ENCODE measurements at places on chromosomes 16 and 17. TPM values are rescaled to one million over a fixed set of nuclear protein-coding genes. Genes with fewer than 3 reads are reported as not detected.
A peak's percentile ranks its signal among the peaks of the same experiment; 100 is the strongest.

Gene RAD51D
- 3.6 TPM for polyA plus RNA-seq

Gene ANKFN1
- polyA plus RNA-seq: 0.01 TPM

Gene RAB26
- polyA plus RNA-seq: 0.17 TPM

Gene CES5A
- polyA plus RNA-seq: not detected

Gene OR1A1
- polyA plus RNA-seq: not detected

Gene ZMYND15
- polyA plus RNA-seq: 0.04 TPM

Gene ZNF785
- polyA plus RNA-seq: 2.8 TPM

Gene ADAM11
- 0.05 TPM for polyA plus RNA-seq

GRCh38 chr16:12066823-12067222, 90.3 kb downstream of the SNX29 start:
- no peak for DNase-seq

DNA sequence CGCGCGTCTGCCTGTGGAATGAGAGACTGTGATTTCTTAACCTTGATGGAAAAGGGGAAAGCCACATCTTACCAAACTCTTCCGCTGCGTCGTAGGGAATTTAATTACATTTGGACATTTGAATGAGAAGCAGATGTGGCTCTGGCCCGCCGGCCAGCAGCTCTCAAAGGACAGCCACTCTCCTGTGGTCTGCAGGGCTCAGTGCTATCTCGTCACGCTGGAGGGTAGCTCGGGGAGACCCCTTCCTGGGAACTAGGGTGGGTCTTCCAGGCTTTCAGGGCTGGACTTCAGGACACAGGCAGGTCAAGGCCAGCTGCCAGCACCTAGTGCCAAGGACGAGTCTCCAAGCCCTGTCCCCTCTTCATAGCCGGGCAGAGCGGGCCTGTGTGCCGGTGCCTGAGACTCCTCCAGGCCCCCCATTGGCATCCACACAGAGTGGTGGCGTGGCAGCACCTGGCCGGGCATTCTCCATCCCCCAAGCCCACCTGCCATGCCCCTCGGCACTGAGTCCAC, 15.9 kb upstream of the TBX2 start:
- peak; percentile 52 for DNase-seq

DNA sequence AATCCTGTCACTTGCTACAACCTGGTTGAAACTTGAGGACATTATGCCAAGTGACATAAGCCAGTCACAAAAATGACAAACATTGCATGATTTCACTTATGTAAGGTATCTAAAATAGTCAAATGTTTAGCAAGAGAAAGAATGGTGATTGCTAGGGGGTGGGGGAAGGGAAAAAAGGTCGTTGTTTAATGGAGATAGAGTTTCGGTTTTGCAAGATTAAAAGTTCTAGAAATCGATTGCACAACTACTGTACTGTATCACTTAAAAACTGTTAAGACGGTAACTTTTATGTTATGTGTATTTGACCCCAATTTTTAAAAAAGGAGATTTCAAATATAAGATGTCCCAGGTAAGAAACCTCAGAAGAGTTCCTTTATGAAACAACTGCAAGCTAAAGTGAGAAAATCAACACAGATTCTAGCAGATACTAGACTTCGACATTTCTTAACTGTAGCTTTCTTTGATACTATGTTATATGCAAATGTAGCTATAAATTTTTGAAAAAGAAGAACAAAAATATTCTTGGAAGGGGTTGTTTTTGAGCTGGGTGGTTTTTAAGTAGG, 5.9 kb downstream of the MEOX1 start:
- no peak for DNase-seq

DNA sequence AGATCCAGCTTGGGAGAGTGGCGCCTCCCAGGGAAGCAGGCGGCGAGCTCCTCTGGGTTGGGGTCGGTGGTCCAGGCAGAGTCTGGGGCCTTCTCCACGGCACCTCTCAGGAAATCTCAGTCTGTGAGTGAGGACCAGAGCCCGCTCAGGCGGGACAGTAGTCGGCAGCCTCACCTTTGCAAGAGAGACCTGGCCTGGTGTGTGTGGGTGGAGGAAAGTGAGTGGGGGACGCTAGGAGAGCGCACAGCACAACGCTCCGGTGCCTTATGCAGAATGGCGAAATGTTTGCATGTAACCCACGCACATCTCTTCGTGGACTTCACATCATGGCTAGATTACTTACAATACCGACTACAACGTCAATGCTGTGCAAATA, 2.2 kb downstream of the AHSP start:
- DNase-seq: no peak

- no peak for DNase-seq
Observed at GRCh38 chr17:74639704-74640151, 16.2 kb upstream of the CD300E start.

- DNase-seq: no peak
Observed at GRCh38 chr16:68800257-68800875, 43.0 kb upstream of the TANGO6 start.

DNA sequence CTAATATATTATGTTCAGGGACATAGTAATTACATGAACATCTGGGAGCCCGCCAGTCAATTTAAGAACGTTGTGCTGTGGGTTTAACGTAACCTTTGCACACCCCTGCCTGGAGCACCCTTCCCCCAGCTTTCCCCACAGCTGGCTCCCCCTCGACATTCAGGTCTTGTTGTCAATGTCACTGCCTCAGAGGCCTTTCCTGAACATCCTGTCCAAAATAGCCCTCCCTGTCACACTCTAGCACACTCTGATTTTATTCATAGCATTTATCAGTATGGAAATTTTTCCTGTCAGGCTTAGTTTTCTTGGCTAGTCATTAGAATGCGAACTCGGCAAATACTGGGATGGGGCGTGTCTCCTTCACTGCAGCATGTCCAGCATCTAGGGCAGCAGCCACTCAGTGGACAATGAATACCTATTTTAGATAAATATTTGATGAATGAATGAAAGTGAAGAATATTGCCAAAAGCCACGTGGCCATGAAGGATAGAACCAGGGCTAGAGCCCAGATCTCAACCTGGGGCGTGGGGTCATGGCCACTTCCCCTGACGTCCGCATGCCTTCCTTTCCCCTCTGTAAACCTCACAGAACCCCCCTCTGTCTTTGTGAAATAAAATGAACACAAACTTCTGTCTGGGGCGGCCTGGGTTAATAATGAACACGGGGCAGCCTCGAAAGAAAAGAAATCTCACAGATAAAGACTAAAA, 10.5 kb downstream of the PIK3R6 start:
- DNase-seq: no peak

- no peak for DNase-seq
Observed at GRCh38 chr17:4634976-4635375, 6.5 kb downstream of the ALOX15 start.

GRCh38 chr17:67531291-67531690, 154.2 kb downstream of the PITPNC1 start:
- DNase-seq: no peak

GRCh38 chr17:62925267-62925836, 40.7 kb upstream of the TANC2 start:
- DNase-seq: no peak

GRCh38 chr17:75087558-75088453, at the start of gene SLC16A5:
SLC16A5 (plus strand) TSS chr17:75087954; CDS start chr17:75093637, 5,683 bp downstream.
- DNase-seq: peak; percentile 94

DNA sequence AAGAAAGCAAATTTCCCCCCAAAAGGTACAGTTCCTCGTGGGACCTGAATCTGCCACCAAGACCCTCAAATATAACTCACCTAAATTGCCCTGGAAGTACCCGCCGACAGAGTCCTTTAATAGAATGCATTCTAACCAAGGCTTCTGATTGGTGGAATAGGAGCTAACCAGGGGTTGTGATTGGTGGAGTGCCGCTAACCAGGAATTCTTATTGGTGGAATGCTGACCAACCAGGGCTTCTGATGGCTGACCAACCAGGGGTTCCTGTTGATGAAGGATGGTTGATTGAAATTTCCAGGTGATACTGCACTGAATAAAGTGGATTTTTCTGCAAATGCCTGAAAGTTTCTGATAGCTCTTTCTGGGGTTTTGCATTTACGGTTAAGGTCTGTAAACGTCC, 6.5 kb downstream of the TFAP4 start:
- no peak for DNase-seq

DNA sequence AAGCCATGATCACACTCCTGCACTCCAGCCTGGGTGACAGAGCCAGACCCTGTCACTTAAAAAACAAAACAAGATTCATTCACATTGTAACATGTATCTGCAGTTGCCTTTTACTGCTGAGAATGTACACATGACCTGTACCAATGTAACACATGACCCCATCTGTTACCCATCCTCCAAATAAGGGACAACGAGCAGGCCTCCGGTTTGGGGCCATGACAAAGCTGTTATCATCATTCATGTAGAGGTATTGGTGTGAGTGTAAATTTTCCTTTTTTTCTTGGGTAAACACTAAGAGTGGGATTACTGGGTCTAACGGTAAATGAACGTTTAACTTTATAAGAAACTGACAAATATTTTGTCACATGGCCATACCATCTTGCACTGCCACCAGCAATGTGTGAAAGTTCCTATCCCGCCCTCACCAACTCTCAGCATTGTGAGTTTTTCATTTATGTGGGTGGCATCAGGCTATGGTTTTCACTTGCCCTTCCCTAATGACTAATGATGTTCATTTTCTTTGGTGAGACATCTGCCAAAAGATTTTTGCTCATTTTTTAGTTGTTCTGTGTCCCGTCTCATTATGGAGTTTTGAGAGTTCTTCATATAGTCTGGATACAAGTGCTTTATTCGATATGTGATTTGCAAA, 145.5 kb downstream of the C16orf78 start:
- no peak for DNase-seq

DNA sequence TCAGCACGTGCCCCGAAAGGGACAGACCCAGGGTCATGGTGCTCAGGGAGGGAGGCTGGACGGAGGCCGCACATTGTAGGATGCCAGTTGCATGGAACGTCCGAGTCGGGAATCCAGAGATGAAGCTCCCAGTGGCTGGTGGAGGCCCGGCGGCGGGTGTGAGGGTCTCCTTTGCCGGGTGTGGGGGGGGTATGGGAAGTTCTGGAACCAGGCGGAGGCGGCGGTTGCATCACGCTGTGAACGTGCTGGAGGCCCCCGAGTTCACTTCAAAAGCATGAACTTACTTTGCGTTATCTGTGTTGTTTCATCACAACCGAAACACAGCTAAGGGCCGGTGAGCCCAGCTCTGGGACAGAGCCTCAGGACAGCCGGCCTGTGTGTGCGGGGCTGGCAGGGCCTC, 73.4 kb upstream of the GNG13 start:
- no peak for DNase-seq

DNA sequence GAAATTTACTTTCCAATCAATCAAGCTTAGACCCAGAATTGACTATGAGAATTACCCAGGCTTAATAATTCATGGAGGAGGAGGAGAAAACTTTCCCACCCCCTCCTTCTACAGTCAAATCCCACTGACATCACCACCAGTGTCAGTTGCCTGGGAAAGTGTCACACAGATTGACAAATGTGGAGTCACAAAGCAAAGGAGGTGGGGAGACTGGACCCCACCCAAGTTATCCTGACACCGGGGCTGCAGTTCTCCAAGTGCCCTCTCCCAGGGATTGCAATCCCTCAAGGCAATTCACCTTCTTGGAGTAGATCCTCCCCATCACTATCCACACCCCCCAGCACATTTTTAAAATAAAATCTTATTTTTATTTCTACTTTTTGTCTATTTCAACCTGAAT, 100.2 kb upstream of the CDH11 start:
- DNase-seq: no peak

GRCh38 chr16:5665834-5666233, 568.2 kb upstream of the EEF2KMT start:
- DNase-seq: no peak

GRCh38 chr16:48536614-48537200, 73.3 kb downstream of the N4BP1 start:
- DNase-seq: no peak

GRCh38 chr17:75549246-75550138, 24.0 kb downstream of the LLGL2 start:
- no peak for DNase-seq

All from psoas muscle (tissue), 8 donors.